ENCODE measurements at places on chromosomes 11 and 22.

DNA sequence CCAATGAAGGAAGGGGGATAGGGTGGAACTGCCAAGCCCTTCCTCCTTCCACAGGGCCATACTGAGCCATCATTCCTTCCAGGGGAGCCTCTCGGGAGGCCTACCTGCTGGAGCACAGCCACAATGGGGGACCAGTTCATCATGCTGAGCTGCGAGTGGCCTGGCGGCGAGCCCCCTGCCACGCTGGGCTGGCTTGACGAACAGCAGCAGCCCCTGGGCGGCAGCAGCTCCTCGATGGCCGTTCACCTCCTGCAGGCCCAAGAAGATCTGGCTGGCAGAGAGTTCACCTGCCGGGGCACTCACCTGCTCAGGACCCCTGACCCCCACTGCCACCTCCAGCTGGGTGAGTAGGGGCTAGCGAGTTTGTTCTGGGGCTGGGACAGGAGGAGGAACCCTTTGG lies 5.9 kb downstream of the VSIG10L2 start:
- no peak for DNase-seq

DNA sequence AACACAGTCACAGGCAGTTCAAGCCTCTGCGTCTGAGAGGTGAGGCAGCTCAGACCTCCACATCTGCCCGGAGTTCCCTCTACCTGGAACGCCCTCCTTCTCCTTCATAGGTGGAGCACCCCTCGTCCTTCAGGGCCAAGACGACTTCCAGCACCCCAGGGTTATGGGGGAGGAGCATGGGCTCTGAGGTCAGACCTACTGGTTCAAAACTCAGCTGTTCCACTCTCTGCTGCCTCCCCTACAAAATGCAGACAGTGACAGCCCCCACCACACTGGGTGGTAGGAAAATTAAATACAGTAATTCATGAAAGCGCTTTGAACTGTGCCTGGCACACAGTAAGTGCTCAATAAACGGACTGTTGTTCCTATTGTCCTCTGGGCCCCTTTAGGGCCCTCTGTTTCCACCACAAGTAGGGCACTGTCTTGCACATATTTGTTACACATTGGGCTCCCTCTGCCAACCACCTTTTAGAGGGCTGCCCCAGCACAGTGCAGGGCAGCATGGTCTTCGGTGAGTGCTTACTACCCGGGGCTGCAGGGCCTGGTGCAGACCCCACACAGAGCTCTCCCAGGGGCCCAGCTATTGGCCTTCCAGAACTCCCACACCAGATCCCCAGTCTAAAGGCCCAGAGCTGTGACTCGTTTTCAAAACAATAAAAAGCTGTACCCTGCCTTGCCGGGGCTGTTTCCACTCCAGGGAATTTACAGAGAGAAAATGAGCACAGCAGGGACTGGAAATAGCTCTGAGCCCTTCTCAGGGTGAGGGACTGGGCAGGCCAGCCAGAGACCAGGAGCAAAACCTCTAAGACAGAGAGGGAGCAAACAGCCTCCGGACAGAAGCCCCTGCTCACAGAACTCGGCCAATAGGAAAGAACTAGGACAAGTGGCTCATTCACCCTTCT lies 2.5 kb downstream of the TMEM184B start:
- no peak for DNase-seq

GRCh38 chr11:61538636-61538961 lies 30.1 kb downstream of the LRRC10B start:
- no peak for DNase-seq

- DNase-seq, result no peak
Measured at GRCh38 chr11:36048496-36049247, 104.8 kb downstream of the LDLRAD3 start.

DNA sequence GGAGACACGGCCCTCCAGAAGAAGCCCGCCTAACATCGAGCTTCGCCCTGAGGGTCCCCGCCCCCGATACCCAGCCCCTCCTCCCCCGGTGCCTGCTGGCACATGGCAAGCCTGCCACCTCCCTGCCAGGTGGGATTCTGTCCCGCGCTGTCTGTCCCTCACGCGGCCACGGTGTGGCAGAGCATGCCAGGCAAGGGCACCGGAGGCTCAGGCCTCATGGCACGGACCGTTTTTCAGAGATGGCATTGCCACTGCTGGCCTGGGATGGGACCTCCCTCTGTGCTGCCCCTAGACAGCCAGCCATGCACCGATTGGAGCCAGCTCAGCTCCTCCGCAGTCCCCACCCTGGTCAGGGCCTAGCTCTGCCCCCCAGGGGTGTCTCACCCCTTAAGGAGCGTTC lies 19.4 kb downstream of the MRPL23 start:
- DNase-seq, result no peak

- DNase-seq, result no peak
Measured at GRCh38 chr22:32661737-32662586, 139.5 kb upstream of the TIMP3 start.

DNA sequence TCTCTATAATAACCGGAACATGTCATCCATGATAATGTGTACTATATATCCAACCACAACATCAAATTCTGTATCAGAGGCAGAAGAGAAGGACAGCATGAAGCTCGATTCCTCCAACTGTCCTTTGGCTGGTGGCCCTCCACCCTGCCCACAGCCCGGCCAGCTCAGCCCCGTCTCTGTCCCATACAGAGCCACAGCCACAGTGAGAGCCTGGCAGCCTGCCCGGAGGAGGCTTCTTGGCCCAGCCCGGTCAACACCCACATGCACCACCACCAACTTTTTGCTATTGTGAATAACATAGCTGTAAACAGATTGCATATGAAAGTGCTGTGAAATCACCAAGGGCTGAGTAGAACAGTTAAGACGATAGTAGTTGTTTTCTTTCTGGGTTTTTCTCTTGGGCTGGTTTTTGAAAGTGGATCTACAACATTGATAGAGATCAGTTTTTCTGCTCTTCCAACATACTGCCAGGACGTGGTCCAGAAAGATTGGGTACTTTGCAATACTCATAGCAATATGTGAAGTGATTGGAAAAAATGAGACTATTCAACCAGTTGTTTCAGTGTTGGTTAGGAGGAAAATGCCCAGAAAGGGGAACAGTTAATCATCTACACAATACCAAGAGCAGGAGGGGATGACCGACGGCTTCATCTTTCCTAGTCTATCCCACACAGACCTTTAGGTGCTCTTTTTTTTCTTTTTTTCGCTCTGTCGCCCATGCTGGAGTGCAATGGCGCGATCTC lies 6.9 kb upstream of the TUBA8 start:
- DNase-seq, result no peak

- DNase-seq, result peak; percentile 62
Measured at GRCh38 chr11:81237139-81237538, 1496.5 kb downstream of the FAM181B start.

DNA sequence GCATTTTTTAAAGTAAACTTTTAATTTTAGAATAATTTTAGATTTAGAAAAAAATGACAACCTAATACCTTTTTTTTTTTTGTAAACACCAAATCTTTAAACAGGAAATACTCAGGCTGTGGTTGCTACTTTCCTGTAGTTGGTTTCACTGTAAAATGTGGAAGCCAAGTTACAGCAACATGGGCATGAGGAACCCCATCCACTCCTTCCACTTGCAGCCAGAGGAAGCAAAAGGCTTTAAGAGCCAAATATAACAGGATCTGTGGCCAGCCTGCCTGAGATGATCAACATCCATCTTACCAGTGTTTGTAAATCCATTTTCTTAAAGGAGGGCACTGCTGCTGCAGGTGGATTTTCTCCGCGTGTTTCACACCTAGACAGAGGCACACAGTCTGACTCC lies 66.2 kb downstream of the TNRC6B start:
- DNase-seq, result no peak

GRCh38 chr22:45475851-45476514 lies 26.7 kb upstream of the FBLN1 start:
- no peak for DNase-seq

GRCh38 chr11:17020831-17021230 lies 6.6 kb upstream of the PLEKHA7 start:
- DNase-seq, result no peak

GRCh38 chr11:10480760-10481159 lies 25.7 kb downstream of the AMPD3 start:
- peak; percentile 30 for DNase-seq

Data from NCI-H446 (cell line).